ENCODE measurements at places on chromosomes 12 and 14.

GRCh38 chr14:73386342-73386741 is 72.0 kb downstream of the NUMB start:
- no peak for DNase-seq

DNA sequence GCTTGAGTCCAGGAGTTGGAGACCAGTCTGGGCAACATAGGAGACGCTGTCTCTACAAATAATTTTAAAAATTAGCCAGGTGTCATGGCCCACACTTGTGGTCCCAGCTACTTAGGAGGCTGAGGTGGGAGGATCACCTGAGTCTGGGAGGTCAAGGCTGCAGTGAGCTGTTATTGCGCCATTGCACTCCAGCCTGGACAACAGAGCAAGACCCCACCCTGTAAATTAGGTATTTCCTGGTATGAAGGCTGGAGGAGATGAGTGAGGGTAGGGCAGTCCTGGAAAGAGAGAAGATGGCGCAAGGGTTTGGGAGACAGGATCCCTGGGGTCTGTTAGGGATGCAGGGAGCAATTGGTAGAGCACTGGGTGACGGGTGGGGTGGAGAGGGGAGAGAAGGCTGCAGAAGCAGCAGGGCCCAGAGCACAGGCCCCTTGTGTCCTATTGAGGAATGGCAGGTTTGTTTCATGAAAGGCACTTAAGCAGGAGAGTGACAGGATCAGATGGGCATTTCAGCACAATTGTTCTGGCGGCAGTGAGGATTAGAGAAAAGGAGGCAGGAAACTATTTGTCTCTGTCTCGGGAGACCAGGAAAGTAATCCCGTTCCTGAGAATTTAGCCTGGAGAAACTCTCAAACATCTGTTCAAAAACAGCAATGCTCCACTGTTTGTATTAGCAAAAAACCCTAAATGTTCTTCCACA is 47.2 kb upstream of the KTN1 start:
- no peak for DNase-seq

DNA sequence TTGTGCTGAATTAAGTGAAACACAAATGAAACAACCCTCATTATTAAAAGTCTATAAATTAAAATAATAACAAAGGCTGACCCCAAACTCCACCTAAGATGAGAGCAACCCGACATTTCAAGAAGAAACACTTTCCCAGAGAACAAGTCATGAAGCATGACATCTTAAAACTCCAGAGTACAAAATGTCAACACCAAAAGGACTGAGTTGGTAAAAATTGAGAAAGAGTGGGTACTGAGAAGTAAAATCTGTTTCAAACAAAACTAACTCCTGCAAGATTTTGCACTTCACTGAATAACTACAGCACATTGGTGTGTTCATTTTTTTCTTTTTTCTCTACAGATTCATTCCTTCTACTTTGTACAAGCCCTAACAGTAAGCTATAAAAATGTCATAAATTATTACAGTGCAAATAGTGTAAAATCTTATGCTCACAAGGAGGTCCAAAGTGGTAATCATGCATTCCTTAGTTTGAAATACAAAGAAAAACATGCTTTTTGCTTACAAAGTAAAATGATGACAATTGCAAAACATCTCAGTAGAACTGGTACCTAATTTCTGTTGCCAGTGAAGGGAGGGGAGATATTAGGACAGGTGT is 31.8 kb downstream of the SLC35F4 start:
- DNase-seq = no peak

- no peak for DNase-seq
Observed at GRCh38 chr12:48978291-48978740, at the start of gene WNT1. TSS of gene WNT1 (plus strand) at chr12:48978322. CDS start at chr12:48978651, 329 bp downstream.

DNA sequence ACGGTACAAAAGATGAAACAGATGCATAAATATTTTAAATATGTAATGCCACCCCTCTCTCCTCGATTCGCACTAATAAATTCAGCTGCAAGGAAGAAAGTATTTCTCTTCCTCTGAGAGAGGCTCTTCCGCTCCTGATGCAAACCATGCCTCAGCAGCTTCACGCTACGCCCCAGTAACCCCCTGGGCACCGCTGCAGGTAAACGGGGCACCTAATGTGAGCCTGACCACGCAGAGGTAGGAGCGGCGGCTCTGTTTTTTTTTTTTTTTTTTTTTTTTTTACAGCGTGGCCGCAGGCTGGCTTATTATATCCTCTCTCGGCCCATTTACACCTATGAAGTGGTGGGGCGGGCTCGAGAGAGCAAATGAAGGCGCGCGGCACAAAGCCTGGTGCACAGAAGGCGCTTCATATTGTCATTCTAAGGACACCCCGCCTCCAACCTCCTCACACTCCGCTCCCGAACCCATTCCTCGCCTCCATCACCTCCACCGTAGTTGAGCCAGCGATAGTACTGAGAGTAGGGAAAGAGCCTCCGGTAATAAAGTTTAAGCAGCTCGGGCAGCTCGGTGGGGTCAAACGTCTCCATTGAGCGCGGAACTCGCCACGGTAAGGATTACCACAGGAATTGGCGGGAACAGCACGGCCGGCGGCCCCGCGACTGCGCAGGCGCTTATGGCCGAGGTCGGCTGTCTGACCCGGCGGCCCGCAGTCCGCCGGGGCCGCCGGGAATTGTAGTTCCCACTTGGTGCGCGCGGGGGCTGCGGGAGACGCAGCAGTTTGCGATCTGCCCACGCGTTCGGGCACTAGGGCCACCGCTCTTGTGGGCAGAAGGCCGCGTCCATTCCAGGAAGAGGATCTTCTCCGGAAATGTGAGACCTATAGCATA is at the start of gene PRIM1:
PRIM1 (minus strand) TSS at position 612 of the 887 bp plus-strand sequence; CDS start at position 587, 25 bp downstream.
- peak; percentile 81 for DNase-seq

- DNase-seq = no peak
Observed at GRCh38 chr12:117360551-117361346, 677 bp downstream of the NOS1 start.

- no peak for DNase-seq
Observed at GRCh38 chr12:57416039-57416996, 14.5 kb downstream of the R3HDM2 start.

DNA sequence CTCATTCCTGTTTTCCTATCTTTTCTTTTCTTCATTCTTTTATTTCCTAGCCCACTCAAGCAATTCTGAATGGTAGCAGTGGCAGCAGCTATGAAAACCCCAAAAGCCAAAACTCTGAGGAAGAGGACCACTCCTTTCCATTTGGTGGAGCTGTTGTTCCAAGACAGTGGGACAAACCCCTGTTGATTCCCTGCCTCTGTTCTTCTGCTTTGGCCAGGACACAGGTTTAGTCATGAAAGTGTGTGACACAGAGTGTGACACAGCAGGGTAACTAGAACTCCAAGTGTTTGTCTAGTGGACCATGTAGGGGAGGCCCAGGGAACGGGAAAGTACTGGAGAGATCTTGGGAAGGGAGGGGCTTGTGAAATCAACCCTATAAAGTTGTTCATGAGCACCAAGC is 71.1 kb downstream of the PTCSC3 start:
- DNase-seq = no peak

GRCh38 chr14:55454264-55455002 is 14.0 kb upstream of the TBPL2 start:
- DNase-seq = no peak

GRCh38 chr12:118495296-118495695 is 118.9 kb downstream of the SUDS3 start:
- DNase-seq = no peak
